ENCODE measurements at places on chromosomes 3 and 15.

DNA sequence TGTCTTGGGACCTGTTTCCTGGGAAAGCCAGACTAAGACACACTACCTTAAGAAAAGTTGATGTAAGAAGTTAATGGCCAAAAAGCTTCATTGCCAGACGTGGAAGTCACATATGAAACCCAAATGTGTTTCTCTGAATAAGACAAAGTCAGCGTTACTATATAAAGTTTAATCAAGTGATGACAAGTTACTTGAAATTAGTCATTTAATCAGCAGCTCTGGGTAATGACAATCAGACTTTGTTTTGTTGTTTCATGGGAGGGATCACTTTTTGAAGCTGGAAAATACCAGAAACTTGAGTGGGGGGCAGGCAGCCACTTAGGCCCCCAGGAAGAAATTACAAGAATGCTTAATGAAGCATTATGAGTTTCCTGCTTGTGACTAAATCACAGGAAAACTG, 218.6 kb downstream of the PTPRG start:
- DNase-seq, result no peak

DNA sequence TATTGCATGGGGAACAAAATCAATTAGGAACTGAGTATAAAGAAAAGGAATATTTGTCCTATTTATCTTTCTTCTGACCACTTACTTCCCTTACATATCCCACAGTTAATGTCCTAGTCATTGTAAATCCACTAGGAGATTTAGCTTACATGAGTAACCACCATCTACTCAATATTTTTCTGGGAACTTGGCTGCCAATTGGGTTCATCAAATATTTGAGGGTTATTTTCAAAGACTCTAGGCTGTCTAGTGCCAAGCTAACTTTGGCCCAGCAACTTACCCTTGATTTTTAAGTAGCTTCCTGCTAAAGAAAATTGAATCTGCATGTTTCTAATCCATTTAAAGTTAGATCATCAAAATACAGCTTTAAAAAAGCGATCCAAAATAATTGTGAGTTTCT, 362.5 kb upstream of the EPHA3 start:
- no peak for DNase-seq

- DNase-seq, result no peak
These were observed 86.8 kb downstream of the LSM3 start for GRCh38 chr3:14265246-14265962.

GRCh38 chr3:117128872-117129271, 419.3 kb downstream of the TUSC7 start:
- DNase-seq, result no peak

- DNase-seq, result no peak
These were observed 289.2 kb downstream of the ROBO2 start for GRCh38 chr3:77329116-77329515.

DNA sequence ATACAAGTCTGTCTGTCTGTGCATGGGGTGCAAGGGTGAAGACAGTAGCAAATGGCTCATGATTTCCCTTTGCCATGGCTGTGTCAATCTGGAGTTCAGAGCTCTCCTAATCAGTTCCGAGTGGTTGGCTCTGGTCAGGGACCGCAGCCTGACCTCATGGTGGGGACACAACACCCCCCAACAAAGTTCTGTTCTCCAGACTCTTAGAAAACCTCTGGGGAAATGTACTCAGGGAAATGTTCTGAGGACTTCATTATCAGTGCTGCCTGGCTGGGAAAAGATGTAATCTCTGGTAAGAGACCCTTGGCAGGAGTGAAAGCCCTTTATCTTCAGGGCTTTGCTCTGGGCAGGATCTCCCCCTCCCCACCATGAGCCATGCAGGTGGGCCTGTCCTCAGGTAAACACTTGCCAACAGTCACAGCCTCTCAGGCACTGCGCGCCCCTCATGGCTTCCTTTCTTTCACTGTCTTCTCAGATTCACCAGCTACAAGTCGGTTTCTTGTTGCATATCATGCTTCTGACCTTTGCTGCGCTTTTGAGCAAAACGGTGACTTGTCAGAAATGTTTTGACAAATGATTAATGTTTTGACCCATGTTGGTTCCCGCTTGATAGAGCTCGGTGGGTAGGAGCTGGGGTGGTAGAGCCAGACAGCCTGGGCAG, 95.5 kb downstream of the ST6GAL1 start:
- no peak for DNase-seq

DNA sequence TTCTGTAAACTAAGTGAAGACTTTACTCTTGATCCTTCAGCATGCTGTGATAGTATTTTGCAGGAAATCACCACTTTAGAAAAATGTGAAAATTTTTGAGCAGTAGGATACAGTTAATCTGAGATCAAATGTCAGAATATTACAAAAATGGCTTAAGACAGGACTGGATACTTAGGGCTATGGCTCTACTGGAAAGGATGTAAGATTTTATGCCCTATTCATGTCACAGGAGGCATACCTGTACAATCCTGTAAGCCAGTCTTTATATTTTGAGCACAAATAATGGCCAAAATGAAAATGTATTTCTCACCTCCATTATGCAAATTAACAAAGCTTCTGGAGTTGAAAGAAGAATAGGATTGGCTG, 8.6 kb upstream of the TGFBR2 start:
- DNase-seq, result no peak

- no peak for DNase-seq
These were observed 27.3 kb upstream of the ST3GAL6 start for GRCh38 chr3:98735761-98736269.

DNA sequence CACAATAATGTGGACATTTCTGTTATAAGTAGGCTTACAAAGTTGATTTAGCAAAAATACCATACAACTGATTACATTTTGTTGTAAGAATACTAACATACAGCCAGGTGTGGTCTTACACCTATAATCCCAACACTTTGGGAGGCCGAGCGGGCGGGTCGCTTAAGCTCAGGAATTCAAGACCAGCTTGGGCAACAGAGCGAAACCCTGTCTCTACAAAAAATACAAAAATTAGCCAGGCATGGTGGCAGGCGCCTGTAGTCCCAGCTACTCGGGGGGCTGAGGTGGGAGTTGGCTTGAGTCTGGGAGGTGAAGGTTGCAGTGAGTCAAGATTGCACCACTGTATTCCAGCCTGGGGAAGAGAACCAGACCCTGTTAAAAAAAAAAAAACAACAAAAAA, 67.1 kb downstream of the DLG1 start:
- no peak for DNase-seq

GRCh38 chr15:48396020-48396419, 64.8 kb downstream of the DUT start:
- no peak for DNase-seq

DNA sequence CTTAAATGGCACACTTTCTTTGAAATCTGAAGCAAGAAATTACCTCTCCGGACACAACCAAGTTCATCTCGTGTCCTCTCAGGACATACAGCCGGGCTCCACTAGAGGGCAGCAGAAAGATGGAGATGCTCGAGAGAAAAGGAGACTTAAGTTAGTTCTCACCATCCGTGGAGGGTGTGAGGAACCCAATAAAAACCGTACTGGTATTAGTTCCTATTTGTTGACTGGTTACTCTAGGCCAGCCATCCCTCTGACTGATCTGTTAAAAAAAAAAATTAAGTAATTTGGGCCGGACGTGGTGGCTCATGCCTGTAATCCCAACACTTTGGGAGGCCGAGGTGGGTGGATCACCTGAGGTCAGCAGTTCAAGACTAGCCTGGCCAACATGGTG, 7.9 kb upstream of the CYP11A1 start:
- peak; percentile 88 for DNase-seq

- no peak for DNase-seq
These were observed 123.7 kb upstream of the SPRED1 start for GRCh38 chr15:38128921-38129320.

- DNase-seq, result no peak
These were observed 168.6 kb downstream of the SOX2 start for GRCh38 chr3:181880331-181880730.

- no peak for DNase-seq
These were observed 39.7 kb downstream of the ARHGEF3 start for GRCh38 chr3:56761887-56762651.

- DNase-seq, result peak; percentile 6
These were observed 40.8 kb downstream of the KLHL25 start for GRCh38 chr15:85753791-85754452.
